HL-60 (cell line): ENCODE measurements at places on chromosomes 4 and X.
A peak's percentile ranks its signal among the peaks of the same experiment; 100 is the strongest.

DNA sequence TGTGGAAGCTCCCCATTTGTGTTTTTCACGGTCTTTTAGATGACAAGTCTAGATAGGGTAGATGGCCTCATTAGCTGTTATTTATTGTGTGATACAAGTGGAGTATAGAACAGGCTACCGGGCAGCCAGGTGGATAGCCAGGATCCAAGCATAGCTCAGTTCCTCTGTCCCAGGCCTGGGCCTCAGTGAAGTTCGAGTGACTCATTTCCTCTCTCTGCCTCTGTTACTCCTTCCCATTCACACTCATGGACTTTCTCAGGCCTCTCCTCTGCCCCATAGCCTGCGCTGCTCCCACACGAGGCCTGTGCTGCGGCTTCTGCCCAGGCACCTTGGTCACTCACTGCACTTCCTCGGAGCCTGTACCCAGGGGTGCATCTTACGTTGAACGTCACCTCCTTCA is 54.5 kb downstream of the TENM3 start:
- DNase-seq = no peak

DNA sequence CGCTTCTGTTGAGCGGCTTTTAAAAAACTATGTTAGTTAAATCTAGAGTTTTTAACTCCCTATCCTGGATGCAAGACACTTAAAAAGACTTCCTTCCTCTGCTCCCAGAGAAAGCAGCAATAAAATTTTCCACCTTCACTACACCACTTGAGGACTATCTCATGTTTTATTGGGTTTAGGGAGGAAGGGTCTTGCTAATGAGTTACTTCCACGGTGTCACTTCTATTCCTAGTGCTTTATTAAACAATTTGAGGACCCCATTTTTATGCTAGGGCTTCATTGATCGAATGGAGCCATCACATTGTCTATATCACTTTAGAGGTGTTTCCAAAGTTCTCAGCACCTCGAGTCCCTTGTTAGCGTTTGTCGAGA is 3.7 kb upstream of the STIM2 start:
- DNase-seq = no peak

DNA sequence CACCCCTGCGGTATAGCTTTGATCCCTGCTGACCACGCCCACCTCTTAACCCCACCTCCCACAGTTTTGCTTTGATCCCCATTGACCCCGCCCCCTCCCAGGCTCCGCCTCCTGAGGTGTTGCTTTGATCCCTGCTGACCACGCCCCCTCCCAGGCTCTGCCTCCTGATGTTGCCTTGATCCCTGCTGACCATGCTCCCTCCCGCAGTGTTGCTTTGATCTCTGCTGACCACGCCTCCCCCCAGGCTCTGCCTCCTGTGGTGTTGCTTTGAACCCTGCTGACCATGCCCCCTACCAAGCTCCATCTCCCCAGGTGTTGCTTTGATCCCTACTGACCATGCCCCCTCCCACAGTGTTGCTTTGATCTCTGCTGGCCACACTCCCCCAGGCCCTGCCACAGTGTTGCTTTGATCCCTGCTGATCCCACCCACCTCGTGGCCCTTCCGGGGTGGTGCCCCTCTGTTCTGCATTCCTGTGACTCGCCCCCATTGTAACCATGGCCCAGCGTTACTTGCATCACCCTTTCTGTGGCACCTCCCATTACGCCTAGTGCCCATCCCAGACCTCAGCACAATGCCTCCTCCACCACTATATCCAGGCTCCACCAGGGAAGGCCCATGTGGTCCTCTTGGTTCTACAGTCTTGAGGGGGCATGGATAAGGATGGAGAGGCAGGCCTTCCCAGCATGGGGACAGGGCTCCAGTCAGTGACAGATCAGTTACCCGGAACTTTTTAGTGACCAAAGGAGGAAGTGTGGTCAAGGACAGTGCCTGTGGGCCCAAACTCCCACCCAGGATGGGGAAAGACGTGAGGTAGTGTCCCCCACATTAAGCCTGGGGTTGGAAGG is 70.8 kb downstream of the ADRA2C start:
- DNase-seq = no peak

GRCh38 chr4:152536545-152537182 is 772 bp upstream of the FBXW7 start:
- DNase-seq = peak; percentile 62

DNA sequence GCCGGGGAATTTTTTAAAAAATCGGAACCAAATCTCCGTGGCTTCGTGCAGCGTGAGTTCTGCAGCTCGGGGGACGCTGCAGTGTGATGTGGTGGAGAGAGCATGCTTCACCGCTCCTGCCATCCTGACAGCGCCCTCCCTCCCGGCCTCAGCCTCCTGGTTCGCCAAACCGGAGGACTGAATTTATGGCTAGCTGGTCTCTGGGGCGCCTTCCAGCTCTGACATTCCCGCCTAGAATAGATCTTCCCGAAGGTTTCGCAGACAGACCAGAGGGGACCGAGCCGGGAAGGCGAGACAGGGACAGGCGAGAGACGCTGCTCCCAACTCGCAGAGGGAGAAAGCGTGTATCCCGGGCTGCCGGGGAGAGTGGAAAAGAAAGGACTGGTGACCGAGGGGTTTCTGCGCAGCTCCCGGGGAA is 25.9 kb downstream of the HOPX start:
- no peak for DNase-seq

DNA sequence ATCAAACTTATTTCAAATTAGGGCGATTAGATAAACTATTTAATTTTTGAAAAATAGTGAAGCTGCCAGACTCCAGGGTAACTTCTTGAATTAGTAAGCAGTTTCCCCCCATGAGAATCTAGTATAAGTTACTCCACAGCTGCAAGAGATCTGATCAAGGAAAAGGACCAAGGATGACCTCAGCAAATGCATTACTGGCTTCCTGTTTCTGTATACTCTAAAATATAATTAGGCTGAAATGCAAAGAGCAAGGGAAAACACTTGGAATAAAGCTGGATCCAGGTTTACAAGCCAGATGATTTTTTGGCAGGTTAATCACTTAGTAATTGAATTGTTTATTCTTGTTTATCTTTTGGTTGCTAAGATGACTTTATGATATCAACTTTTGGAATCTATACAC is 13.4 kb upstream of the P2RY10 start:
- no peak for DNase-seq

GRCh38 chr4:105135785-105136184 is 10.9 kb upstream of the TET2 start:
- no peak for DNase-seq

- no peak for DNase-seq
Measured at GRCh38 chrX:18410038-18410437, 15.4 kb upstream of the CDKL5 start.

GRCh38 chr4:53712408-53713020 is 121.2 kb upstream of the LNX1 start:
- no peak for DNase-seq

DNA sequence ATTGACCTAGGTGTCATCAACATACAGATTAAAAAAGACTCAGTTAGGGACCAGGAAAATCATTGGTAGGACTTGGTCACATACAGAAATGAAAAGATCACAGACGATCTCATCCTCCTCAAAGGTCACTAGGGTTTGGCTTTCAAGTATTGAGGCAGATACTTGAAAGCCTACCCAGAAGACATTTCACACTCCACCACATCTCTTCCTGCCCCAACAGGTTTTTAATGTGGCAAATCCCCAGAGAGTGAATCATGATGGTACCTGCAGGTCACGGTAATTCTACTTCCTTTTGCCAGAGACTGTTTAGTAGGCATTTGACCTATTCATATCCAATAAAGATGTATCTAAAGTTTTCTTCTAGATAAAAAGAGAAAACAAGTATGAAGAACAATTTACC is 44.1 kb downstream of the INPP4B start:
- no peak for DNase-seq

GRCh38 chr4:57607566-57608180 is 497.5 kb upstream of the IGFBP7 start:
- DNase-seq = no peak

DNA sequence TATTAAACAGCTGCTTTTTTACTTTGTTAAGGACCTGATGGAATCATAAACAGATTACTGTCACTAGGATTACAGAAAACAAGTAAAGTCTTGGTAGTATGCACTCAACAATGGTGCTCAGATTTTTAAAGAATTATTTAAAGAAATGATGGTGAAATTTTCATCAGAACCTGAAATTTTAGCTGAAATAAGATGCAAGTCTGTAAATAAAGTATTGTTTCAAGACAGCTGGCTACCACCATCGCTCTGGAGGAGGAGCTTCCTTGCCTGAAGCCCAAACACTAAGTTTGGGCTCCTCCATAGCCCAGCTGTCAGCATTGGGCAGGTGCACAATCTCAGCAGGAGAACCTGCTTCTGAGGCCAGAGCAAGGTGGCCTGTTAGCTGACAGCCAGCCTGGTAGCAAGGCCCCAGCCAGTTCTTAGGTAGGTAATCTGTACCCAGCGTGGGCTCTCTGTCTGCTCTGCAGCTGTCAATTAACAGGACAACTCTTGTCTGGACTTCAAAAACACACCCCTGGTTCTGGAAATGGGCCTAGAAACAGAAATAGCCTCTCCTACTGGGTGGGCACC is 4.6 kb downstream of the GAB1 start:
- no peak for DNase-seq

DNA sequence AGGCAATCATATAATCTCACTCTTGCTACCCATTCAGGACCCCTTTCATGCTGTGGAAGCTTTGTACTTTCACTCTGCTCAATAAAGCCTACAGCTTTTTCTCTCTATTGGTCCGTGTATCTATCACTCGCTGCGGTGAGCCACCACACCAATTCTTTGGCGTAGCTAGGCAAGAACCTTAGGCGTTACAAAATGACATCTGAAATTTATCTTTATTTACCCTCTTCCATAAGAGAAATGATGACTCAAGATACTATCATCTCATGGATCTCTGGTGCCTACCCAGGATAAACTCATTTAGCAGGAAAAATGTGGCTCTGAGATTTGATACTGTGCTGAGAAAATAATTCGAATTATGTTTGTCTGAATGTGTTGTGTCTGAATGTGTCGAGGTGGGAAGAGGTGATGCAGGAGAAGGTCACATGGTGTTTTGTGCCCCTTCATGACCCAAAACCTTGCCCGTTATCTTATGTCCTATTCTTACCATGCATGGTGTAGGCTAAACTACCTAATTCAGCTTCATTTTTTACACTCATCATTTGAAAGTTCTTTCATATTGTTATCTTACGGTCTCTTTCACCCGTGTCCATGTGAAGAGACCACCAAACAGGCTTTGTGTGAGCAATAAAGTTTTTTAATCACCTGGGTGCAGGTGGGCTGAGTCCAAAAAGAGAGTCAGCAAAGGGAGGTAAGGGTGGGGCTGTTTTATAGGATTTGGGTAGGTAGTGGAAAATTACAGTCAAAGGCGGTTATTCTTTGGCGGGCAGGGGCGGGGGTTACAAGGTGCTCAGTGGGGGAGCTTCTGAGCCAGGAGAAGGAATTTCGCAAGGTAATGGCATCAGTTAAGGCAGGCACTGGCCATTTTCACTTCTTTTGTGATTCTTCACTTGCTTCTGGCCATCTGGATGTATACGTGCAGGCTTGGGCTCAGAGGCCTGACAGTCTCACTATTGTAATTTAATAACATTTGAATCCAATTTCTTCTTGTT is 41.6 kb upstream of the GIMD1 start:
- no peak for DNase-seq

DNA sequence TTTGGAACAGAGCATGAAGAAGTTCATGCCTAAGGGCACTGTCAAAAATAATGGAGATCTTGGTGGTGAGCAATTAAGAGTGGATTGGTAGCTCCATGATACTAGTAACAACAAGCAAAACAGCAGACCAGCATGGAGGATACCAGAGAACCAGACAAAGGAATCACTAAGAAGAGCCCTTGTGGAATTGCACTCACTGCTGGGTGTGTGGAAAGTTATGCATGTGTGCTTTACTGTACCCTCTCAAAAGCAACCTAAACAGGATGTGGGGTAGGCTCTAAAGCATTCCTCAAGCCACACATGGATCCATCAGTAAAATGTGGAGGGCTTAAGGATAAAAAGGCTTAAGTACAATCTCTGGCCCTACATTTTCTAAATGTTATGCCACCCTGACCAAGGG is 69.5 kb downstream of the AR start:
- DNase-seq = no peak

DNA sequence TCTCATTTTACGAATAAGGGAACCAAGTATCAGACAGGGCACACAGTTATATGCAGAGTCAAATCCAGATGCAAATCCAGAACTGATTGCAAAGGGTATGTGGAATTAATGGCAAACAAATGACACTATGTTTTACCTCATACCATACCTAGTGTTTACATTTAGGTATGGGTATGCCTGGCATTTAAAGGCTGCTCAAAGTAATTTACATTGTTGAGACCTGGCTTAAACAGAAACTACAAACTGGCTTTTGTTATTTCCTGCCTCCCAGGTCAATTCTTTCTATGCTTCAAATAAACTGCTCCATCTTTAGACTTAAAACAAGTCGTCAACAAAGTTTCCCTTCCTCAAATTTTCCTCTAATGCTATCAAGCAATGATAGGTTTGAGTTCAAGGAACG is 33.7 kb downstream of the ANKRD17 start:
- no peak for DNase-seq
